SK-MEL-5 (cell line): ENCODE measurements at places on chromosomes 1 and 21. TPM values are rescaled to one million over a fixed set of nuclear protein-coding genes. Genes with fewer than 3 reads are reported as not detected.
A peak's percentile ranks its signal among the peaks of the same experiment; 100 is the strongest.

- DNase-seq: peak; percentile 78
These were observed 27.2 kb upstream of the FOXE3 start for GRCh38 chr1:47388891-47389238.

PLPPR4 gene
- total RNA-seq: not detected in 2 replicates

GRCh38 chr1:7501723-7502603 is 269.1 kb upstream of the VAMP3 start:
- DNase-seq: no peak

HES3 gene
- not detected in 2 replicates for total RNA-seq

DNA sequence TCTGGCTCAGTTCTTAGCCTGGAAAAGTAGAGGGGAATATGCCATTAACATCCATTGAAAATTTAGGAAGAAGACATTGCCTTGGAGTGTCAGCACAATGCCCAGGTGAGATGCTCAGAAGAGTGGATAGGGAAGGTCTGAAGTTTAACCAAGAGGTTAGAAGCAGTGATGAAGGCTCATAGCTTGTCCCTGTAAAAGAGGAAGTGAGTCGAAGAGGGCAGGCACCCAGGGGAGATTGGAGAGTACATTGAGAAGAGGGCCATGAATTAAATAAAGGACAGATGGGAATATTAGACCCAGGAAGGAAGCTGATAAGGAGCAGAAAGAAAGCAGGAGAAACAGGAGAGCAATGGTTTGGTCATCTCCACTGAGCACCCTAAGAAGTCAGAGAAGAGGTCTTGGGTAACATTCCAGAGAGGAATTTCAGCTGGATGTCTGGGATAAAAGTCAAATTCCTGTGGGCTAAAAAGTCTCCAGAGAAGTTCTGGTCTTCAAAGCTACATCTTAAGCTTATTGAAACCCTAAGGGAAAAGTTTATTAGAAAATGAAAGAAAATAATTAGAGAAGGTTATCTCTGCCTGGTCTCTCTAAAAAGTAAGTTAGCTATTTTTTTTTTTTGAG is 17.3 kb downstream of the C8B start:
- DNase-seq: no peak

- DNase-seq: no peak
These were observed 9.4 kb downstream of the PEA15 start for GRCh38 chr1:160214481-160215140.

GRCh38 chr1:41658431-41659158 is 174.1 kb upstream of the EDN2 start:
- no peak for DNase-seq

GRCh38 chr1:85838238-85838637 is 130.0 kb upstream of the ZNHIT6 start:
- DNase-seq: no peak

INAVA gene
- not detected in 2 replicates for total RNA-seq

DNA sequence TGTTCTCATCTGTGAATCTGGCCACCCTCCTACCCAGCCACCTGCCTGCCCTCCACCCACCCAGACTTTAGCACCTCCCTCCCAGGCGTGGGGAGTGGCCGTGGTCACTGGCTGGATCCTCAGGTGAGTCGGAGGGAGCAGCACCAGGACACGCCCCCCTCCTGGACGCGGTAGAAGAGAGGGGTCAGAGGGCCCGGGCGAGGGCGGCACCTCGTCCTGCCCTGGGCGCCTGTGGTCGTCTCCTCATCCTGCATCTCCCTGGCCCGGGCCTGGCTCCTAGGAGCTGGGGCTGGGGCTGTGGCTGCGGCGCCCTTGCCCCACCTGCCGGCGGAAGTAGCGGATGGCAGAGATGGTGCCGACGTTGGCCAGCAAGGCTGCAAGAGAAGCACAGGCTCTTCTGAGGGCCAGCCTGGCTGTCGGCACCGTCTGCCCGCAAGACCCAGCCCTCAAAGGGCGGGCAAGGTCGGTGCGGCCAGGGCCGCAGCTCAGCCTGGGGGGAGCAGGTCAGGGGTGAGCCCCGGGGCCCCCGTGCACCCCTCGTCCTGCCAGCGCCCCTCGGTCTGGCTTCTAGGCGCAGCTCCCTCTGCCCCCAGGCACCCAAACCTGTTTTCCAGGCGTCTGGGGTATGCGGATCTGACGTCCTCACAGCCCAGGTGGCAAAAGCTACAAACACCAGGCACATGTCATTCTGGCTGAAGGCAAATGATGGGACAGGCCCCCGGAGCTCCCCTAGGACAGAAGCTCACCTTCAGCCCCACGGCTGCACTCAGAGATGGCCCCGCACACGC is 5.8 kb downstream of the PERM1 start:
- DNase-seq: peak; percentile 77

DNA sequence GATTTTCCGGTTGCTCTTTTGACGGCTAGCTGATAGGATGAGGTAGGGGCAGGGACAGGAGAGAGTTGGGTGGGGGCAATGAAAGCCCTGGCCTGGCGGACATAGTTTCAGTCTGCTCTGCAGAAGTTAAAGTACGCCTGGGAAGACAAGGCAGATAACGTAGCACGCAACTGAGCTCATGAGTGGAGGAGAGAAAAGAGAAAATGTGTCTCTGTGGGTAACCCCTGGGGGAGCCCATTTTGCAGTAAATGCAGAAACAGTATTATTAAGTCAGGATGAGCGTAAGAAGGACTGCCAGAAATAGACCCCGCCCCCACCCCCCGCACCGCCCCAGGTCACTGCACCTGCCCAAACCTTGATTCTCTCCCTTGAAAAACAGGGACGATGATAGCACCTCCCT is 51.7 kb upstream of the TARBP1 start:
- DNase-seq: no peak
